ENCODE measurements at places on chromosomes 13 and 19. TPM values are rescaled to one million over a fixed set of nuclear protein-coding genes. Genes with fewer than 3 reads are reported as not detected.

DNA sequence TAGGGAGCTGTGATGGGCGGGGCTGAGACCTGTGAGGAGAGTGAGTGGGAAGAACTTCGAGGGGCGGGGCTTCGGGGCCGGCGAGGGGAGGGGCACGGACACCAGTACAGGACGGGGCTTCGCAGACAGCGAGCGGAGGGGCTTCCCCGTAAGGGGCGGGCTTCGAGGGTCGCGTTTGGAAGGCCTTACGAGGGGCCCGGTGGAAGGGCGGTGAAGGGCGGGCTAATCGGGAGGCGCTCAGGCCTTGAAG lies 4.1 kb upstream of the EMP3 start:
- peak; percentile 90 for DNase-seq

ATXN8OS gene
- polyA plus RNA-seq: not detected

GRCh38 chr13:43905435-43906031 lies 25.8 kb downstream of the LACC1 start:
- peak; percentile 85 for DNase-seq

GIPR gene
- 0.25 TPM for polyA plus RNA-seq

TEX101 gene
- not detected for polyA plus RNA-seq

DNA sequence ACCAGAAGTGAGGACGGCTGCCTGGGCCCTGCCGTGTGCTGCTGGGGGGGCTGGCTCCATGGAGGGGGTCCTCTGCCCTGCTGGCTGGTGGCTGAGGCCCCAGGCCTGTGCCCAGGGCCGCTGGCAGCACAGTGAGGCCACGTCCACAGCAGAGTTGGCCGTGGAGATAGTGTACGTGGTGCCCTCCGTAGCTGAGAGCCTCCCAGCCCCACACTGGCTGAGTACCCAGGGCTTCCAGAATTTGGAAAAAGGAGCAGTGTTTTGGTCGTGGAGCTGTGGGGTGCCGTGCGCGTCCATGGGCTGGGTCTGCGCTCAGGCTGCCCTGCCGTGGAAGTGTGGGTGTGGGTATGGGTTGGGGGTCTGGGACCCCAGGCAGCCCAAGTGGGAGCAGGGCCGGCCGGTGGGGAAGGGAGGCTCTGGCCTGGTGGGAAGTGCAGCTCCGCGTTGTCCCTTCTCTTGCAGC lies 5.9 kb downstream of the PTBP1 start:
- DNase-seq: no peak

DNA sequence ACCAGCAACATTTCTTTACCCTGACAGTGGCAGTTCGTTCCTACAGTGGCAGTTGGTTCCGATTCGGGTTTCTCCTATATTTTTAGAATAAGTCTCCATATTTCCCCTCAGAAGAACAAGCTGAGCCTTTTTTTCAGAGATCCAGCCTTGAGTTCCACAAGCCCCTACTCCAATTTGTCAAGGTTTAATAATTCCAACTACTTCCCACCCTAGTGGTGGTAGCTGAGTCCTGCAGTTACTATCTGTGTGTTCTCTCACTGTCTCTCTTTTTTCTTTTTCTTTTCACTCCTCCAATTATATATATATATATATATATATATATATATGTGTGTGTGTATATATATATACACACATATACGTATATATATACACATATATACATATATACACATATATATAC lies 1347.3 kb downstream of the PCDH9 start:
- DNase-seq: no peak

DNA sequence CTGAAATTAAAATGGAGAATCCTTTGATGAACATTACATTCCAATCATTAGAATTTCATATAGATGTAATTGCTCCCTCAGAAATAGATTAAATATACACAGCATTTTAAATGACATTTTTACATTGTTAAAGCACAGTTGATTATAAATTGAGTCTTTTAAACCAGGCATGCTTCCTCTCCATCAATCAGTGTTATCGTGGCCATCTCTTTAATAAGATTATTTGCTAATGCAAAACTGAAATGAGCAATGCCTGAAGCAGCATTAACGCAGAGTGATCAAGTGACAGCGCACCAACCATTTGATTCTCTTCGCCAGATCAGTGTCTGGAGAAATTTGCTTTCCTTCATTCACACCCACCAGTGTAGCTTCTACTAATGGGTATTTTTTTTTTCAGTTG lies 259.8 kb downstream of the OXGR1 start:
- no peak for DNase-seq

IRGC gene
- polyA plus RNA-seq: not detected

DNA sequence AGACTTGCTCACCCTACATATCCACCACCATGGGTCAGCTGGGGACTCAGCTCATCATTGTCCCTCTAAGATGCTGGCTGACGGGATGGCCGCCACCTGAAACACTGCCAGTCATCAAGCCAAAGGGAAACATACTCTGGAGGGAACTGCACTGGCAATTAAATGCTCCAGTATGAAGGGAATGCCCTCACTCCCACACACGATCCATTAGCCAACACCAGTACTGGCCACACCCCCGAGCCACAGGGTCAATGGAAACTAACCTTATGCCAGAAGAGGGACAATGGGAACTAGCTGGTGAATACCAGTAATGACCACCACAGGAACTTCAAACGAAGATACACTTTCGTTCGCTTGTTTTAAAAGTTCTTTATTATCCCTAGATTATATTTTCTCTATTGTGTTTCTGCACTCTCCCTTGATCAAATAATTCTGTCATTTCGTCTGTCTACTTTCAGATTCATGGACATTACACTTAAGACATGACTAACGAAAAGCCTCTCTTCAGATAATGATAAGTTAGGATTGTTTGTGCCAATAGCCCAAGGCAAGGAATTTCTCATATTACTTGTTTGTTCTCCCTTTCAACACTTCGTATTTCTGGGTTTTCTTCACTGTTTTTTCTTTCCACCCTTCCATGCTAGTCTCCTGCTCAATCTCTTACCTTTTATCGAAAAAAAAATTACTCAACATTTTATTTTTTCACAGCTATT lies 1.7 kb upstream of the ZNF507 start:
- DNase-seq: no peak

DNA sequence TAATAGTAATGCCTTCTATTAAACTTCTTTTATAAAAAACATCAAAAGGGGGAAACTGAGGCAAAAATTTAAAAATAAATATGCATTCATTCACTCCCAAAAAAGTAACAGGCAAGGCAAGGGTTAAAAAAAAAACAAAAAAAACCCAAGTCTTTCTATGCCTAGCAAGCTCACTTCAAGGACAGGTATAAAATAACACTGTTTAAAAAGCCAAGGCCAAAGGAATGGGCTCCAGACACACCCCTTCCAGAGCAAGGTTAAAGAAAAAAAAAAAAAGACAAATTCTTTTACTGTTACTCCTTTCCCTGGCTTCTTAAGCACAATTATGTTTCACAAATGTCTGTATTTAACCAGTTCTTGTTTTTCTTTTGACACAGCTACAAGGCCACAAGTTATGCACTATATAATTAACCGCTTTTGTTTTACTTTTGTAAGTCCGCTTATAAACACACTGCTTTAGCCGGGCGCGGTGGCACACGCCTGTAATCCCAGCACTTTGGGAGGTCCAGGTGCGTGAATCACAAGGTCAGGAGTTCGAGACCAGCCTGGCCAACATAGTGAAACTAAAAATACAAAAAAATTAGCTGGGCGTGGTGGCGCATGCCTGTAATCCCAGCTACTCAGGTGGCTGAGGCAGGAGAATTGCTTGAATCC lies 3.6 kb downstream of the SIGLEC11 start:
- DNase-seq: no peak

TSHZ3 gene
- 11.3 TPM for polyA plus RNA-seq

DNA sequence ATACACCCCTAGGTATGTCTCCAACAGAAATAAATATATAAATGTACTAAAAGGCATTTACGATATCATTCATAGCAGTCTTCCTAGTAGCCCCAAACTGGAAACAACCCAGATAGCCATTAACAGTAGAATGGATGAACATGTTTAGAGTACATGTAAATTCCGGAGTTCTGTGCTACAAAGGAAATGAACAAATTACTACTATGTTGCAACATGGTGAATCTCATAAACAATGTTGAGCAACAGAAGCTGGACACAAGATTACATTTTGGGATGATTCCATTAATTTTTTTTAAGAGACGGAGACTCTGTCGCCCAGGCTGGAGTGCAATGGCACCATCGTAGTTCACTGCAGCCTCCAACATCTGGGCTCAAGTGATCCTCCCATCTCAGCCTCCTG lies 5.9 kb upstream of the SLC7A10 start:
- peak; percentile 69 for DNase-seq

GRCh38 chr13:30477346-30478195 lies 11.8 kb upstream of the HMGB1 start:
- DNase-seq: no peak

DNA sequence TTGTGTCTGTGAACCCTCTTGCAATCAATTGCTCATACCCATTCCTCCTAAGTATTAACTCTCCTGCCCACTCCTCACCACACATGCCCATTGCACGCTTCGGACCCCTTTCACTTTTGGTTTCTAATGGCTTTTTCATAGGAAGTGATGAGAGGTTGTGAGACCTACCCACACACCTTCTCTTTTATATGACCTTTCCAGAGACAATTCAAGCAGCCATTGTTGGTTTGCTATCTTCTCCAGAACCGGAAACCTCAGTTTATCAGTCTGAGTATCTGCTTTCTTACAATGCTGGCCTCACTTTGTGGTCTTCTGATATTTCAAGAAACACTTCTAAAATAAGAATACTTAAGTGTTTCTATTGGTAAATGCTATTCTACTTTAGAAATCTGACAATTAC lies 1550.8 kb upstream of the SLC10A2 start:
- DNase-seq: no peak

FAM216B gene
- polyA plus RNA-seq: not detected

GRCh38 chr19:3645726-3646125 lies 19.1 kb upstream of the CACTIN start:
- DNase-seq: no peak

DNA sequence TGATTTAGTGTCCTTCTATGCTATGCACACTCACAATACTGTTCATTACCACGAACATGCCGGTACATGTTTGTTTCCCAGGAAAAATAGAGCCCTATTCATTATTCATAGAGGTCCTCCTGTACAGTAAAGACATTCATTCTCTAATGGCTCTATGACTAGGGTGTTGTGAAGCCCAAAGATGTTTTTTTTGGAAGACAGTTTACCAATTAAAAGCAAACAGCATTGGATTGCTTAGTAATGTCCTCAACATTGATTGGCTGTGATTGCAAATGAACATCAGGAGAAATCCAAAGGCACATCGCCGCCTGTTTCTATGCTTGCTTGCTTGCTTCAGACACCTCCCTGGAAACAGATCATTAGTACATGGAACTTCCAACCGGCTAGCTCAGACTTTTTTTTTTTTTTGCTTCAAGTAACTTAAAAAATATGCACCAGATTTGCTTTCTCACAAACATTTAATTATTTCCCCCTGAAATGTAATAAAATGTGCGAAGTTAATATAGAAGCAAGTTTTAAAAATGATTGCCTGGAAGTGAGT lies 8.8 kb upstream of the GPC6 start:
- peak; percentile 40 for DNase-seq

GRCh38 chr19:23394511-23394910 lies 760 bp downstream of the ZNF91 start:
- peak; percentile 38 for DNase-seq

Measured in fibroblast of lung (primary cell).